Activated CD4-positive, alpha-beta T cell treated with anti-CD3 and anti-CD28 coated beads, Interleukin-2, amount 50 U/mL, for 4 hours (primary cell): ENCODE measurements at places on chromosomes 6 and 20.

DNA sequence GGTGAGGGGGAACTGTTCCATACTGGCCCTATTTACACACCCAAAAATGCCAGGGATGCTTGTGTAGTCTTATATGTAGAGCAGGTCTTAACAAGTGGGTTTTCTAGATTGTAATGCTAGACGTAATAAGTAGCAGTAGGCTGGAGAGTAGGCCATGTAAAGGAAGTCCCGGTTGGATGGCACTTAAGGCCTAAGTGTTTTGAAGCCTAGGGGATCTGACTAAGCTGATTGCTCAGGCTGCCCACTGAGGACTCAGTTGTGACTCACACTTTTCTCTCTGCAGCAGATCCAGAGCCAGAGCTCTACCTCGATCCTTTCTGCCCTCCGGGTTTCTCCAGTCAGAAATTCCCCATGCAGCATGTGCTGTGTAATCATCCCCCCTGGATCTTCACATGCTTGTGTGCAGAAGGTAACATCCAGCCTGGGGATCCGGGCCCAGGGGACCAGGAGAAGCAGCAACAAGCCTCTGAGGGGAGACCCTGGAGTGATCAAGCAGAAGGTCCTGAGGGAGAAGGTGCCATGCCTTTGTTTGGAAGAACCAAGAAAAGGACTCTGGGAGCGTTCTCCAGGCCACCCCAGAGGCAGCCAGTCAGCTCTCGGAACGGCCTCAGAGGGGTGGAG lies 26.6 kb downstream of the ZNF133 start:
- no peak for DNase-seq

DNA sequence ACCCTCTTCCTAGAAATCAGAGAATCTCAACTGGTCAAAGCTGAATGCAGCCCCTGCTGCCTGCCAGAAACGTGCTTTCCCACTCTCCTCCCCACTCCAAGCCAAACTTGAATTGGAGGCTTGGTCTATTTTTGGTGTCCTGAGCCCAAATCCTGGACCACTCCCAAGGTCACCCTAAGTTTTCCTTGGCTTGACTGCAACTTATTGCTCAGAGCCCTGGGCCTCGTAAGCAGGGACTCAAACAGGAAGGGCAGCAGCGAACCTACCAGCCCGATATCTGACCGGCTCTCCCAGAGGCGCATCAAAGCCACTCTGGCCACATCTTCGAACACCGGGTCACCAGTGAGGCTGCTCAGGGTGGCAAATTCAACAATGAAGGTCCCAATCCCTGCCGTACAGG lies 12.7 kb downstream of the EDEM2 start:
- no peak for DNase-seq

- no peak for DNase-seq
Measured at GRCh38 chr20:16349523-16350260, 223.6 kb downstream of the KIF16B start.

- no peak for DNase-seq
Measured at GRCh38 chr6:134201716-134202115, 116.2 kb downstream of the SGK1 start.

GRCh38 chr6:30829639-30830255 lies 54.6 kb upstream of the DDR1 start:
- DNase-seq, result no peak

DNA sequence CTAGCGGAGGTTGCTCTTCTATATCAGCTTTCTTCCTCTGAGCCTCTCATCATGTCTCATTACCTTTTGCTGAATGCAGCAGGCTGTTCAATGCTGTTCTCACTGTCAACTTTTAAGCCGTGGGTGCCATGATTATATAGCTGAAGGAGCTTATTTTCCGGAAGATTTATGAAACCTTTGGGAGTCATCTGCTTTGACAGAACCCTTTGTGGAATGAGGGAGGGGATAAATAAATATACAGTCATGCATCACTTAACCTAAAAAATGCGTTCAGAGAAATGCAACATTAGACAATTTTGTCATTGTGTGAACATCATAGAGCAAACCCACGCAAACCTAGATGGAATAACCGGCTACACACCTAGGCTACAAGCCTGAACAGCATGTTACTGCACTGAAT lies 102.2 kb upstream of the AKAP12 start:
- DNase-seq, result no peak

DNA sequence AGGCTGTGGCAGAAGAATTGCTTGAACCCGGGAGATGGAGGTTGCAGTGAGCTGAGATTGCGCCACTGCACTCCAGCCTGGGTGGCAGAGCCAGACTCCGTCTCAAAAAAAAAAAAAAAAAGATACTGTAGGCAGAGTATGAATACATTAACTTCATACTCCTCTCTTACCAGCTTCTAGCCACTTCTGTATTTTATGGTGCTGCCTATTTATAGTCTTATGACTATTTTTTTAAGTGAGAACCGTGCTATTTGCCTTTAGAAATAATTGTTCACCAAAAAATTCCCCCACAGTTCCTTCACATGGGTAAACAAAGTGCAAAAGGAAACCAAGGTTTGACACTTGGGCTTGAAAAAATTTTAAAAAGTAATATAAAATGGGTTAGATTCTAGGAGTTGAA lies 1.5 kb upstream of the SNRNP48 start:
- no peak for DNase-seq
